Effector memory CD4-positive, alpha-beta T cell (primary cell): ENCODE measurements at places on chromosomes 2 and 18.

- DNase-seq = no peak
Measured at GRCh38 chr2:140242889-140243288, 1462.7 kb upstream of the NXPH2 start.

DNA sequence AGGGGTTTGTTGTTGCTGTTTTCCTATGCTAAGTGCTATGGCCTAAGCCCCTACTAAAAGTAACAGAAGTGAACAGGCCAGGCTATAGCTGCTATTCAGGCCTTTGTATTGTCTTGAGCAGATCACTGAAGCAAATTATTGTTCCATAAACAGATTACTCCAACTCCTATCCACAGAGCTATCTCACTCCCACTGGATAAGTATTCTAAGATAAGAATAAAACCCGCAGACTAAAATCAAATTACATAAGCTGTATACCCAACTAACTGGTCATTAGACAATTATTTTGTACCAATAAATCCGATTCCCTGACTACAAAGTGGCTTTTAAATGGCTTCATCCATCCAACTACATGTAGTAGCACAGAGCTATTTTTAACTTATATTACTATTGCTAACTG, 74.3 kb downstream of the THADA start:
- no peak for DNase-seq

DNA sequence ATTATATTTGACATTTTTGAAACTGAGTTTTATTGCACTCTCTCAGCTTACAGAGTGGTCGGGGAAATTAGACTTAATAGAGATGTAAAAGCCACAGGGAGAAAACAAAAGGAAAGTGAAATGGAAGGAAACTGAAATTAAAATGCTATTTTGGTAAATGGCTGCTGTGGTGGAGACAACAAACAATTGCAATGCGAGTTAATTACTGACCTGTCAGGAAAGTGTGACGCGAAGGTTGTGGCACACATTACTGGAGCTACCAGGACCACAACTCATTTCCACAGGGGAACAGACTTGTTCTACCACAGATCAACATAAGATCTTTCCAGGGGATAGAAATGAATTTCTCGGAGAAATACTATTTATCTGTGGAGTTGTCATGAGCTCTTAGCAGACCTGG, 19.5 kb downstream of the ARHGAP15 start:
- DNase-seq = no peak

- no peak for DNase-seq
Measured at GRCh38 chr2:6043238-6043637, 351.1 kb downstream of the SOX11 start.
